Cardiac fibroblast (primary cell): ENCODE measurements at places on chromosomes 7 and 10.

GRCh38 chr7:116384936-116385635 is 114.5 kb upstream of the CAV2 start:
- DNase-seq = no peak

DNA sequence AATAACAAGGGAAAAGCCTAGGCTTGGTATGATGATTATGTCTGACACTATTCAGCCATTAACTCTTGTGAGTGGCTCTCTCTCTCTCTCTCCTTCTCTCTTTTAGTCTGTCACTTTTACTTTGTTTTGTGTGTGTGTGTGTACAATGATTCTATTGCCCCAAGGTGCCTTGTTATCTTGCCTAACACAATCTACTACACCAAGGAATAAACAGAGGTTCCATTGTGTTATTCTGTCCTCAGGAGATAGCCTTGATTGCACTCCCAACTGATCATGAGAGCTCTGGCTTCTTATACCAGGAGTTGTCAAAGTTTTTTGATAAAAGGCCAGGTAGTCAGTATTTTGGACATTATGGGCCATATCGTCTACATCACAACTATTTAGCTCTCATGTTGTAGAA is 123.4 kb upstream of the CALCR start:
- no peak for DNase-seq

- DNase-seq = no peak
These were observed 19.9 kb downstream of the ZNRF2 start for GRCh38 chr7:30304177-30304884.

GRCh38 chr10:48820231-48820630 is 119.4 kb downstream of the LRRC18 start:
- DNase-seq = no peak

DNA sequence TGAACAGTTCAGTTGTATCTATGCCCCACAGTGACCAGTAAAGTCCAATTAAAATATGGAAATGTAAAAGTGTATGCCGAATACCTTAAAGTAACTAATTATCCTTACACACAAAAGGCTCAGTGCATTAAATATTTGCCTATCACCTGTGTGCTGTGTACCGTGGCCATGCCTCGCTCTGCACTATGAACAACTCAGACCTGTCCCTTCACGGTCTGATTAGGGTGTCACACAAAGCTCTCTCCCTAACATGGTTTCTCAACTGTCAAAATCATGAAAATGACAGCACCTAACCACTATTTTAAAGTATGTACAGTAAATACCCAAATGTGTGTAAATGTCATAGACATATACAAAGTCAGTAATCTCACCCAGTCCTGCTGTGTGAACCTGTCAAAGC is 43.1 kb downstream of the STK17A start:
- no peak for DNase-seq

- DNase-seq = no peak
These were observed 24.8 kb downstream of the ARHGAP19 start for GRCh38 chr10:97267671-97268070.

GRCh38 chr7:109049366-109049765 is 479.7 kb downstream of the DNAJB9 start:
- DNase-seq = no peak

GRCh38 chr10:113202011-113202410 is 252.0 kb downstream of the TCF7L2 start:
- no peak for DNase-seq
